ENCODE measurements at places on chromosomes 2 and 18.

GRCh38 chr2:6995391-6996097 lies 78.3 kb downstream of the RNF144A start:
- no peak for DNase-seq

- DNase-seq: no peak
Measured at GRCh38 chr2:11344956-11345677, 681 bp upstream of the ROCK2 start.

GRCh38 chr2:100062336-100062735 lies 80.1 kb downstream of the AFF3 start:
- no peak for DNase-seq

- no peak for DNase-seq
Measured at GRCh38 chr2:241489088-241489487, 19.3 kb downstream of the STK25 start.

- no peak for DNase-seq
Measured at GRCh38 chr2:54936766-54937165, 113.5 kb downstream of the RTN4 start.

DNA sequence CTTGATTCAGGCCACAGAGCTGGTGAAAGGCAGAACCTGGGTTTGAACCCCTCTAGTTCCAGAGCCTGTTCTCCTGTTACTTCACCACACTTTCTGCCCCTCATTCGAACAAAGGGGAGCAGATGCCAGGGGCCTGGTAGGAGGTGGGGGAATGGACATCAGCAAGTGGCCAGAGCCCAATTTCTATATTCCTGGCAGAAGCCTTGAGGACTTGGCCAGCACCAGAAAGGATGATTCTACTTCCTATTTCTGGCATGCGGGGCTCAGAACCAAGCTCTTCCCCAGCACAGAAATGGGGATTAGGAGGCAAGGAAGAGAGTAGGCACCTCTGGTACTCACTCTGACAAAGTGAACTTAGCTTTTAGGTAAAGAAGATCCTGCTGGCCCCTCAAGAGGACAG lies 49.3 kb downstream of the ADD2 start:
- no peak for DNase-seq

Data from NCI-H526 treated with DMSO at 0.1 percent for 48 hours (cell line).